Right atrium auricular region (tissue), 2 donors: ENCODE measurements at places on chromosomes 4 and X.

DNA sequence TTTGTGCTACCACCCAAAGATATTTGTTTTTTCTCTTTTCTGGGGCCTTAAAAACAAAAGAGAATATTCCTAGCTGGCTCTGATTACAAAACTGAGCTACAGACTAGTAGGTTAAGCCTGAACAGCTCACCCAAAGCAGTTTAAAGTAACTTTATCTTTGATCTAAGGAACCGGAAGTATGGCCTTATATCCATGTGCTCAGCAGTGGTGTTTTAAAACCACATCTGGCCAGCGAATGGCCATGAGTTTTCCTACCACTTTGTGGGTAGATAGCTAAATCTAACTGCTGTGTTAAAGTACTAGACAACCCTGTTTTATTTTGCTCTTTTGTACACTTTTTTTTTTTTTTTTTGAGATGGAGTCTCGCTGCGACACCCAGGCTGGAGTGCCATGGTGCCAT, 24.6 kb downstream of the ADGRG4 start:
- no peak for DNase-seq

- DNase-seq, result no peak
Measured at GRCh38 chr4:47465004-47465403, 1.5 kb upstream of the COMMD8 start.

GRCh38 chrX:40068048-40068447, 29.7 kb downstream of the BCOR start:
- DNase-seq, result no peak

DNA sequence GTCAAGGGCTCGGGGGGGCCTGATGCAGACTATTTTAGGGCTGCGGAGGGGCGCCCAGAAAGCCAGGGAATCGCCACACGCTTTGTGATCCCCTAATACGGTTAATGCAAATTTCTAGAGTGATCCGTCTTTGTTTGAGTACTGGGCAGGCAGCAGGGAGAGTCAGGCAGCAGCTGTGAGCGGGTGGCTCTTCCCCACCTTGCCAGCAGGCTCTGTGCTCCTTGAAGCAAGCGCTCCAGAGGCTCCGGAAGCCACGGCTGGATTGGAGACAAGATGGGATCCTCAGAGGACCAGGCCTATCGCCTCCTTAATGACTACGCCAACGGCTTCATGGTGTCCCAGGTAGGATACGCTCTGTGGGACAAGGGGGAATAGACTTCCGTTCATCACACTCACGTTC, at the start of gene ASMT:
Gene ASMT (plus strand): TSS at position 133 of the 400 bp plus-strand sequence. CDS start 141 bp downstream, at position 274.
- no peak for DNase-seq

DNA sequence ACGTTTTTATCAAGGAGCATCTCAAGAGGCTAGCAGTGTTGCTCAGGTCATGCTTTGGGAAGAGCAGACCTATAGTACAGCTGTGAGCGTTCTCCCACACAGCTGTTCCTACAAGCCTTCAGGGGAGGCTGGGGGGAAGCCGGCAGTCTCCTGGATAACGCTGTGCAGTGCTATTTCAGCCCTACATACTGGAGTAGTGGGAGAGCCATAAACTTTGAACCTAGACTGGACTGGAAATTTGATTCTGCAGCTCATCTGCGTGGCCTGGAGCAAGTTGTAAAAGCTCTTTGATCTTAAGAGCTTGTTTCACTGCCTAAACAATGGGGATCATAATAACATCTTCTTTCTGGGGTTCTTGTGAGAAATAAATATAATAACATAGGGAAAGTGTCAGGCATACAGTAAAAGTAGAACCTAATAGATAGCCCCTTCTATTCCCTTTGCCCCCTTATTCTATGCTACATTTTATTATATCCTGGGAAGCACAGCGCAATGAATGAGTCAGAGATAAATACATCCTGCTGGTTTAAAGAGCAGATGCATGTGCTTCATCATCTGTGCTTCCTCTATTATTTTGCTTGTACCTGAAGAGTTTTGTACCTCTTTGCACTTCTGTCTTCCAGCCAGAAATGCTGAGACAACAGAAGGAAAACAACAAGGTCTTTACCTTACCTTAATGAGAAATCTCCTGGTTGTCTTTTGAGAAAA, 14.7 kb upstream of the AMBN start:
- no peak for DNase-seq

GRCh38 chr4:90816754-90817153, 689.6 kb downstream of the CCSER1 start:
- no peak for DNase-seq

GRCh38 chr4:98771959-98772632, 113.7 kb upstream of the TSPAN5 start:
- DNase-seq, result no peak

DNA sequence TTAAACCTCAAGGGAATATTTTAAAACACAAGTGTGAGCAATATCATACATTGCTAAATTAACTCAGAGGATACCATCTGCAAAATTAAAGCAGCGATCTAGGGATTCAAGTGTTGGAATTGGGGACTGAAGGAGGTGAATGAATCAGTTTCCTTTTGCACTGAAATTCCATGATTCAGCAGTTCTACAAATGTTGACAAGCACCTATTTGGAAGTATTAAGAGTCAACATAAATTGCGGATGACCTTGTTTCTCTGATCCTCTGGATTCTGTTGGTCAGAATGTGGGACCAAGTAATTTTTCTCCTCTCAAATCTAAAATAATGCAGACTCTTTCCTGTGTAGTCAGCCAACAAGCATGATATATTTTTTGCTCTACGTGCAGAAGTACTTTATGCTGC, 78.8 kb downstream of the LDB2 start:
- no peak for DNase-seq

DNA sequence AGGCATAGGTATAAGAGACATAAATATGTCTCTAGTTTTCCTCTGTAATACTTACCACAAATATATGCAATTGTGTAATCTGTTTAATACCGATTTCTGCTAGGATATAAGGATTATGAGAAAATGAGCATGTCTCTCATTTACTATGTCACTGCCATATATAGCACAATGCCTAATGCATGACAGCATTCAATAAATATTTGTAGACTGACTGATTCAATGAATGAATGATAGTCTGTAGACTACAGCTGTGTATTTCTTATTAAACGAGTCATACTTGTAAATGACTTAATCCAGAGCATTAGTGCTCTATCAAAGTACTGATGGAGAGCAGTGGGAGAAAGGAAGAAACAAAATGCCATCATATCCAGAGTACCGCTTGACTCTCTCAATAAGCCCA, 175.6 kb downstream of the PPP3CA start:
- no peak for DNase-seq

- DNase-seq, result no peak
Measured at GRCh38 chrX:136762820-136763452, 17.8 kb downstream of the ARHGEF6 start.

DNA sequence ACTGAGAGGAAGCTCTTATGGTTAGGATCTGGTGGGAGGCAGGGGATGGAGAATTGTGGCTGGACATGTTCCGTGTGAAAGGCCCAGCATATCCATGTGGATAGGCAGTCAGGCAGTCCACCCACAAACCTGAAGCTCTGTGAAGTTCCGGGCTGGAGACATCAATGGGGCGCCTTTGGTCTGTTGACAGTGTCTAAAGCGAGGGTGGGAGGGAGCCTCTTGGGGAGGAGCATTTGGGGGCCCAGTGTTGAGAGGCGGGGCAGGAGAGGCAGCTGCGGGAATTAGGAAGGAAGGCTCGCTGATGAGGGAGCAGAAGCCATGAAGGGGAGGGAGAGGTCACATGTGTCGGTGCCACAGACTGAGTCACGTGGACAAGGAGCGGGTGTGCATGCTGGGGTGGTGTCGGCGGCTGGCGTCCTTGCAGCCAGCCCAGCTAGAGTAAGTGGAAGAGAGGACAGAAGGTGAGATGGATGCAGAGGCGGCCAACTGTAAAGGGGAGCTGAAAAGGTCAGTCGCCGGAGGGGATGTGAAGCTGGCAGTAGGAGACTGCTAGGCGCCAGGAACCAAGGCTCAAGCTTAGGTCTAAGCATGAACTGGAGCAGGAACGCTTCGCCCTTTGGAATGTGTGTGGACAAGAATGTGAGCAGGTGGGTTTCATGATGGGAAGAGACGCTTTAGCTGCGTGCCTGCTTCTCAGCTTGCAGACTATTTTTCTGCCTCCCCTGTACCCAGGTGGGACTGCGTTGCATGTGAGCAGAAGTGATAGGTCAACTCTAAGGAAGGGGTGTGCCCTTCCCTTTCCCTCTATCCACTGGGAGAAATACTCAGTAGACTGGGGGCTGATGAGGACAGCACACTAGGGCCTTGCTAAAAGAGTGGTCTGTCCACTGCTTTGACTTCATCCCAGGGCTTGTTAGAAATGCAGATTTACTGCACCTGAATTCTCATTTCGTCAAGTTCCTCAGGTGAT, 44.0 kb upstream of the TLR2 start:
- peak; percentile 55 for DNase-seq

DNA sequence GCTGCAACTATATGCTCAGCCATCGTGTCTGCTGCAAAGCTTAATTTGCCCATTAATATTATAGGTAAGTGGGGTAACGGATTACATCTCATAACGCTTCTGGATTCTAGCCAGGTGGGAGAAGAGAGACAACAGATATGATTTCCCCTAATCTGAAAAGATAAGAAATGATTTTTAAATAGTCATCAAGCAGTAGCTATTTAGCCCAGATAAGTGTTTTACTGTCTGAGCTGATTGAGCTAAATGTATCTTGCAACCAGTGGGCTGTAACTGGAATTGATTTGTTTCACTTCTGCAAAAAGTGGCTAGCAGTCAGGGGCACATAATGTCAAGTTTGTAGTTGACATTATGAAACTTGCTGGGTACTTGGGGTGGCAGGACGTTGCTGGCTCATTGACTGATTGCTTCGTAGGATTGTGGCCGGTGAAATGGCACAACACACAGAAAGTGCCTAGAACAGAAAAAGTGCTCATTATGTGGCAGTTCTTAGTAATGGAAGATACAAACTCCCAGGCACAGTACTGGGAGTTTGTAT, 18.5 kb downstream of the LAP3 start:
- no peak for DNase-seq

- DNase-seq, result no peak
Measured at GRCh38 chrX:44305921-44306320, 37.6 kb downstream of the EFHC2 start.

- no peak for DNase-seq
Measured at GRCh38 chrX:65745427-65745826, 78.0 kb downstream of the MSN start.

DNA sequence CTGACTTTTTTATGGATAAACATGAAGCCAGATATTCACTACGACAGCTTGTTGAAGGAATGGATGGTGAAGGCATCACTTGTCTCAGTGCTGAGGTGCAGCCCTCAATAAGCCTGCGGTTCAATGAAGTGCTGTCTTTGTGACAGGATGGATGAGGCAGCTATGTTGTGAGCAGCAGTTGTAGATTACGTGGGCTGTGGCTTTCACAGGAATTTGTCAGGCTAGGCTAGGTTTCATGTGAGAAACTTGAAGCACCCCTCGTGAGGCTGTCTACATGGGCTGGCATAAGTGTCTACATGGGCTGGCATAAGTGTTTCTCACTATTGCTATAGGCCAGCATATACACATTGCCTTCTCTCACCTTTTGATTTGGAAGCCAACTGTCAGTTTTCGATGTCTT, 1050.0 kb downstream of the ADGRL3 start:
- DNase-seq, result no peak

DNA sequence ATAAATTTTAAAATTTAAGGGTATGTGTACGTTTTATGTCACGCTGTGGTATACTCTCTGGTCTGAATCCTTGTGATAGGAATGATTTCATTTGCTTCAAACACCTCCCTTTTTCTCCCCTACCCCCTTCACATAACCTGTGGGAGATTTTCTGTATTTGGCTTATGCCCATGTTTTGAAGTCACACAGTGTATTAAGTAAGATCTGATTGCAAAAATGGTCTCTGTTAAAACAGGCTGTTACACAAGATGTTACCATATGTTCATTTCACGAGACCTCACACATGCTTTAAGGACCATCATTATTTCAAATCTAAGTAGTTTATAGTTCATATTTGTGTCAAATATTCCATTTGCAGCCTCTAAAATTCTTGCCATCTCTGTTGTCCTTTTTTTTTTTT, 63.5 kb downstream of the TMEM131L start:
- DNase-seq, result no peak

- DNase-seq, result no peak
Measured at GRCh38 chr4:170089274-170089667, 485 bp downstream of the AADAT start.

- no peak for DNase-seq
Measured at GRCh38 chrX:108399418-108400165, 38.6 kb downstream of the COL4A6 start.

- no peak for DNase-seq
Measured at GRCh38 chr4:10458177-10458576, 951 bp upstream of the ZNF518B start.

- DNase-seq, result no peak
Measured at GRCh38 chrX:153828308-153828707, 2.0 kb downstream of the PDZD4 start.

DNA sequence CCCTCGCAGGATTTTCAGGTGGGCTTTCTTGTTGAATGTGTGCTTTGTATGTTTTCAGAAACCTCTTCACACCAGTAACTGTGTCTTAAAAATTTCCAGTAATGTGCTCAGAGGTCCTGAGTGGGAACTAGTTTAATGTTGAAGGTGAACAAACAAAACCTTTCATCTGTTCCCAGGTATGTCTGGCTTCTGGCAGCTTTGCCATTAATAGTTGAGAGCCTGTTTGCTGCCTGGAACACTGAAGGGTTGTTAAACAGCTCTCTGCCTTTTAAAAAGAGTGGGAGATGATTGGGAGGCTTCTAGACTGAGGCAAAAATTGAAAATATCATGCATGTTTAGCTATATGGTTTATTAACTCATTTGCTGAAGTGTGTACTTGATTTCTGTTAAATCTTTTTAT, 161.2 kb upstream of the AGTR2 start:
- DNase-seq, result no peak

GRCh38 chrX:47539860-47540259, 21.1 kb upstream of the ARAF start:
- DNase-seq, result no peak

GRCh38 chr4:39480902-39481695, 22.2 kb downstream of the LIAS start:
- peak; percentile 55 for DNase-seq

GRCh38 chr4:104815665-104816064, 321.0 kb upstream of the CXXC4 start:
- DNase-seq, result no peak

DNA sequence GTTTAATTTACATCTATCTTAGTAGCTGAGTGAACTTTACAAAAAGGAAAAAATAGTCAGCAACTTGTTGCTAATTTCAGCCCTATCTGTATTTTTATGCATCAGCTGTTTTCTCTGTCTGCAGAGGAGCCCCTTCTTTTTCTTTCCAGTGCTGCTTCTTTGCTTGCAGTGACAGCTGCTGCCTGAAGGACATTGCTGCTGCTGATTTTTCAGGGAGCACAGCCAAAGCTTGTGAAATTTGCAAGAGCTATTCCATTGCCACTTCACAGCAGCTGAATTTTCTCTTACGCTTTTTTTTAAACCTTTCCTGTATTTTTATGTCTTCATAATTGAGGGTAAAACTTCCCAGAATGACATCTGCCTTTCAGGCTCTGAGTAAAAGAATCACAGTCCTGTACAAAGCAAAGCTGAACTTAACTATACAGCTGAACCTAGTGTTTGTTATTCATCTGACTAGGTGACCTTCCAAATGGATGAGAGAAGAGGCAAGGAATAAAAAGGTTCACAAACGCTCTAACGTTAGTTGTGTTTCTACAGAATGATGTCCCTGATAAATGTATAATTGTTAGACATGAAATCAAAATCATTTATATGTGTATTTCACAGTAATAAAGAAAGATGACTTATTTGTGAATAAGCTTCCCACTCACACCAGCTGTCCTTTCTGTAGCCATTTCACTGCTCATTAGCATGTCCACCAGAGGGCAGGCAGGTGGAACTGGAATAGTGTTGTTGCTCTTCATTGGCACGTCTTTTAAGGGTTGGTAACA, 541.4 kb downstream of the ADGRL3 start:
- DNase-seq, result no peak
